Foreskin melanocyte (primary cell): ENCODE measurements at places on chromosomes 11 and 22.

- peak; percentile 100 for DNase-seq
Observed at GRCh38 chr11:125263268-125263790, 98.8 kb downstream of the PKNOX2 start.

GRCh38 chr11:1073261-1073724 is 1.4 kb upstream of the MUC2 start:
- no peak for DNase-seq

DNA sequence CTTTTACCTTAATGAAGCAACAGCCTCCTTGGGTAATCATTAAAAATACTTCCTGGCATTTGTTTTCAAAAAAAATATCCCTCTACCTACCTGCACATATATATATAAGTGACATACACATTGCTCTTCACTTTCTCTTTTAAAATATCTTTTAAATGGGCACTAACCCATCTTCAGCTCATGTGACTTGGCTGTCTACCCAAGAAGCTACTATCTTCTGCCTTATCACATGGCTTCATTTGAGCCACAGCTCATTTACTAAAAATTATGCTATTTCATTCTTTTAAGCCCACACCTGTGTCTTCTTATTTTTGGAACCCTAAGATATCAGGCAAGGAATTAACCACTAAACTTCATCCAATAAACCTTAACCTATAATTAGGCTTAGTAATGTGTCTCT is 37.0 kb upstream of the SOX6 start:
- no peak for DNase-seq

GRCh38 chr11:106681435-106681834 is 336.8 kb downstream of the GUCY1A2 start:
- DNase-seq = no peak

- DNase-seq = no peak
Observed at GRCh38 chr11:94243571-94244515, 60.5 kb upstream of the IZUMO1R start.

GRCh38 chr22:23749841-23750301 is 1.0 kb downstream of the ZNF70 start:
- no peak for DNase-seq

- peak; percentile 13 for DNase-seq
Observed at GRCh38 chr11:100445231-100445735, 241.8 kb upstream of the ARHGAP42 start.

- DNase-seq = no peak
Observed at GRCh38 chr11:1496761-1497095, 10.1 kb upstream of the MOB2 start.

DNA sequence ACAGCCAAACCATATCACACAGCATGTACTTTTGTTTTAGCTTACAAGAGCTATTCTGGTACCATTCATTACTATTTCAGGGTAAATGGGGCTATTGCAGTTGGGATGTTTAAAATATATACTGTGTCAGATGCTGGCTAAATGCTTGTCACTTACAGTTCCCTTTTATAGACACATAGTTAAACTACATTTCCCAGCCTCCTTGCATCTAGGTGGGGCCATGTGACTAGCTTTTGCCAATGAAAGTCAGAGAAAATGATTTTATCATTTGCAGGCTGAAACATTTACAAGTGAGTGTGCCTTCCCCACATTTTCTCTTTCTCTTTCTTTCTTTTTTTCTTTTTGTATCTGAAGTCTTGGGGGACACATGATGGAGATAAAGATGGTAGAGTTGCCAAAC is 7.8 kb upstream of the IFTAP start:
- DNase-seq = no peak

DNA sequence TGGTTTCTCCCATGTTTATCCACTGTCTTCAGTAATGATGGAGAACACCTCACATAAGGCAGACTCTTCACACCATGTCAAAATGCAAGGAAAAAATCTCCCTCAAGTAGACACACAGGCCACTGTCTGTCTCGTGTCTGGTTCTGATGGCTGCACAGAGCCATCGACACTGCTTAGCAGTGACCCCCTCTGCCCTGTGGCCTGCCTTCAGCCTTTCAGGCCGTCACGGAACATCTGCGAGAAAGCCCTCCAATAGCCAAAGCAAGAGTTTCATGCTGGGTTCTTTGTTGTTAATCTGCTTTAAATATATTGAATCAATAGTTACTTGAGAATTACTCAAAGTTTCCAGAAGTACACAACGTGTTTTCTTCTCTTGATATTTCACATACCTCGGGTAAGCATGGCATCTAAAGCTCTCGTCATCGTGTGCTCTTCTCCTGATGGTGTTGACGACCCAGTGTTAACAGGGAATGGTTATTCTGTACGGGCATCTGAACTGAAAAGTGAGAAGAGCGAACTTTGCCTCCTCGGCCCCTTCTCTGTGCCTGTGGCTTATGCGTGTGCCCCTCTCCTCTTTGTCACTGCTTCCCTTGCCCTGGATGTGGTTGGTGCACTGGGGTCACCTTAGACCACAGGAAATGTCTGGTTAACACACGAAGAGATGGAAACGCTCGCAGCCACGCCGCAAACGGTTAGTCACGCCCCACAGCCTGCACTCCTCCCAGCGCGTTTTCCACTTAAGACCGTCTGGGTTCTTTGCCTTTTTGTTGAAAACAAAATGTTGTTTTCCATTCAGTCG is 33.4 kb upstream of the CTTN start:
- DNase-seq = no peak

- no peak for DNase-seq
Observed at GRCh38 chr11:67416416-67417335, 1.2 kb downstream of the CARNS1 start.
